Gastroesophageal sphincter (tissue), 4 donors: ENCODE measurements at places on chromosomes 1 and 21. TPM values are rescaled to one million over a fixed set of nuclear protein-coding genes. Genes with fewer than 3 reads are reported as not detected.

DNA sequence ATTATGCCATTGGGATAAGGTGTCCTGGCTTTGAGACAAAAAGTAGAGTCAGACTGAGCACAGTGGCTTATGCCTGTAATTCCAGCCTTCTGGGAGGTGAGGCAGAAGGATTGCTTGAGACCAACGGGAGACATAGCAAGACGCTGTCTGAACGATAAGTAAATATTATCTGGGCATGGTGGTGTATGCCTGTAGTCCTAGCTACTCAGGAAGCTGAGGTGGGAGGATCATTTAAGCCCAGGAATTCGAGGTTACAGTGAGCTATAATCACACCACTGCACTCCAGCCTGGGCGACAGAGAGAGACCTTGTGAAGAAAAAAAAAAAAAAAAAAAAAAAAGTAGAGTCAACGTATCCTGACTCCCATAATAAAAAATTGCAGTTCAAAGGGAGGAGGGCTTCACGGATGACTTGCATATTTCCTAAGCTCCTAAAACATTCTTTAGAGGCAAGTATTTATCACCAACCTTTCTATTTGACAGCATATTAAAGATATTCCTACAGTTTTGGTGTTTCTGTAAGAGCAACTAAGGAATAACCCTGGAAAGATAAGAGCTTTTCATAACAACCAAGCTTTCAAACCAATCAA is 141.2 kb downstream of the SLC44A5 start:
- ATAC-seq: no peak

DNA sequence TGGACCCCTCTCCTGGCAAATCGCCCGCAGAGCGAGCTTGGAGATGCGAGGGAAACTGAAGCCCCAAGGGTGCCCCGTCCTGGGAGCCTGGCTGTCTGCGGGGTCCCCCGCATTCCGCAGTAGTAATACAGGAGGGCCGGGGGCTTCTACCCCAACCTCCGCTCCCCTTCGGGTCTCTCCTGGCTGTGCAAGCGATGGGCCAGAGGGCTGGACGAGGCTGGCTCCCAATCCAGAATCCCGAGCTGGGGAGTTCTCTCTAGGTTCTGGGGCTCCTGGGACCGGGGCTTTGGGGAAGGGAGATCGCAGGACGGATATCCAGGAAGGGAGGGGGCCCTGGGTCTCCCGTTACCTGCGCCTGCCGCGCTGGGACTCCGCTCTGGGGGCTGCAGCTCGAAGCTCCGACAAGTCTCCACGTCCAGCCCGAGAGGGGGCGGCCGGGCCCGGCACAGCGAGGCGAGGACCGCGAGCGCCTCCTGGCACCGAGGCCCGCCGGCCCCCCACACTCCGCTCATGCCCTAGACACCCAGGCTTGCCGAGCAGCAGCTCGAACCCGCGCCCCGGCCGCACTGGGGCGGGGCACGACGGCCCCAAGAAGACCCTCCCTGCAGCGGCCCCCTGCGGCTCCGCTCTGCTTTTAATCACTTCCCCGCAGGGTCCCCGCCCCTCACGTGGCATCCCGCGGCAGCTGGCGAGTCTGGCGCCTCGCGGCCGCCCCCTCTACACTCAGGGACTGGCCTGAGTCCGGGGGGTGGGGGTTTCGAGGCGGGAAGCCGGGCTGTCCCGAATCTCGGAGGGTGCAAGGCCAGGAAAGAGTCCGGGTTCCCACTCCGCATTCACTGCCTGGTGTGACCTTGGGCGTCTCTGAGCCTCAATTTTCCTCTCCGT is at the start of gene SYT6:
Gene SYT6 (minus strand): TSS at position 609 of the 885 bp plus-strand sequence. CDS start 97 bp downstream, at position 512.
- ATAC-seq: no peak

GRCh38 chr1:95004013-95004412 is 68.7 kb downstream of the ALG14 start:
- no peak for ATAC-seq

DNA sequence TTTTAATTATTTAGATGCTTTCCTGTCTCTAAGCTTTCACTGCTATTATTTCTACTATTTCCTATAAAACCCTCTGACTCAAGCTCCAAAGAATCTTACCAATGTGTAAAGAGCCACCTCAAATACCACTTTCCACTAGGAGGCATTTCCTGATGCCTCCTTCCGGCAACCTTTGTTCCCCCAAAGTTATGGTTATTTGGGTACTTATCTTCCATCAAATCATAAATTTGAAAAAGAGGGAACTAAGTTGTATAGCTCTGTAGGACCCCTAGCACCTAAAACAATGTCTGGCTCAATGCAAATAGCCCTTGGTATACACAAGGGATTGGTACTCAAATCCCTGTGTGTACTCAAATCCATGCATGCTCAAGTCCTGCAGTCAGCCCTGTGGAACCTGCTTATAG is 79.6 kb downstream of the NME7 start:
- no peak for ATAC-seq

- peak; percentile 94 for ATAC-seq
Observed at GRCh38 chr1:151547119-151547899, 7.2 kb downstream of the TUFT1 start.

DNAI4 gene
- total RNA-seq: 0.49 TPM
